Naive thymus-derived CD8-positive, alpha-beta T cell (primary cell): ENCODE measurements at places on chromosomes 13 and 19. TPM values are rescaled to one million over a fixed set of nuclear protein-coding genes. Genes with fewer than 3 reads are reported as not detected.

FAM216B gene
- not detected for total RNA-seq

EFNB2 gene
- 0.49 TPM for total RNA-seq

ADGRE1 gene
- total RNA-seq, result 2.8 TPM

CAB39L gene
- total RNA-seq, result 5.3 TPM

AZU1 gene
- 0.36 TPM for total RNA-seq

FGF22 gene
- total RNA-seq, result 2.6 TPM

PLK5 gene
- not detected for total RNA-seq

ZNF555 gene
- 8.7 TPM for total RNA-seq

CGB1 gene
- not detected for total RNA-seq

RNF113B gene
- not detected for total RNA-seq

GAPDHS gene
- total RNA-seq, result not detected

APC2 gene
- total RNA-seq, result 0.29 TPM

FBXO46 gene
- 35.3 TPM for total RNA-seq

CCDC169 gene
- total RNA-seq, result not detected

FXYD5 gene
- 339 TPM for total RNA-seq

TJP3 gene
- 13.0 TPM for total RNA-seq

PRX gene
- 3.8 TPM for total RNA-seq
